ENCODE measurements at places on chromosomes 16 and 17.

- no peak for DNase-seq
Observed at GRCh38 chr16:83481589-83481988, 326.2 kb upstream of the HSBP1 start.

GRCh38 chr17:75009139-75009724, 3.2 kb upstream of the MRPL58 start:
- DNase-seq = peak; percentile 2

GRCh38 chr17:68060336-68060735, 24.8 kb downstream of the KPNA2 start:
- no peak for DNase-seq

- no peak for DNase-seq
Observed at GRCh38 chr17:65099941-65100315, 37.2 kb upstream of the RGS9 start.

- no peak for DNase-seq
Observed at GRCh38 chr16:30096862-30097563, 1.0 kb upstream of the YPEL3 start.

GRCh38 chr17:67310406-67310805, 56.0 kb downstream of the PSMD12 start:
- no peak for DNase-seq

GRCh38 chr17:62618647-62619416, 8.6 kb upstream of the MRC2 start:
- no peak for DNase-seq

GRCh38 chr17:43517615-43518386, 28.3 kb downstream of the ETV4 start:
- DNase-seq = no peak

- DNase-seq = no peak
Observed at GRCh38 chr17:18229771-18230170, 4.3 kb downstream of the LLGL1 start.

GRCh38 chr16:82924075-82924854, 297.5 kb downstream of the CDH13 start:
- no peak for DNase-seq

- no peak for DNase-seq
Observed at GRCh38 chr16:57203451-57203850, 17.3 kb downstream of the RSPRY1 start.

- no peak for DNase-seq
Observed at GRCh38 chr16:88377961-88378360, 4.8 kb upstream of the ZNF469 start.

GRCh38 chr16:1887711-1888354, 15.9 kb upstream of the MEIOB start:
- DNase-seq = no peak

GRCh38 chr17:45043813-45044540, 7.5 kb downstream of the DCAKD start:
- DNase-seq = no peak

DNA sequence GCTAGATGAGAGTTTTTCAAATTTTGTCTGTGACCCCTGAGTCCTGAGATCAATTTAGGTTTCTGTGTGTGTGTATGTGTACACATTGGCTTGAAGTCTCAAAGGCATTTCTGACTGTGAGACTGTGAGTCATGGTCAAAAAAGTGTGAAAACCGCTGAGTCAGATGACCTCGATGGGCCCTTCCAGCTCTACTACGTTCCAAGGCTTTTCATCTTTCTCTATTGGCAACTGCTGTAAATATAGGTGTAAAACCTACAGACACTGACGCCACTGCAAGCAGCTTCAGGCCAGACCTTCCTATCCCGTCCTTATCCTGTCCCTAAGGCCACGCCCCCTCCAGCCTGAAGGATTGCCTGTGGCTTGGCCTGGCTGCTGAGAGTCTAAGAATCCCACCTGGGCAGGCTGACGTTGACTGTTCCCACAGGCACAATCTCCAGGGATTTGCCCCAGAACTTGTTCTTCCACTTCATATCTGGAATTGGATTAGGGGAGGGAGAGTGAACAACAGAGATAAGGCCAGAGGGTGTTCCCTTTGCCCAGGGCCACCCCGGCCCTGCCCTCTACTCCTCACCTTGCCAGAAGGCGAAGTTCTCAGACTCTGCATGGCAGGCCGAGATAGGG, 11.3 kb downstream of the OSBPL7 start:
- DNase-seq = peak; percentile 48

DNA sequence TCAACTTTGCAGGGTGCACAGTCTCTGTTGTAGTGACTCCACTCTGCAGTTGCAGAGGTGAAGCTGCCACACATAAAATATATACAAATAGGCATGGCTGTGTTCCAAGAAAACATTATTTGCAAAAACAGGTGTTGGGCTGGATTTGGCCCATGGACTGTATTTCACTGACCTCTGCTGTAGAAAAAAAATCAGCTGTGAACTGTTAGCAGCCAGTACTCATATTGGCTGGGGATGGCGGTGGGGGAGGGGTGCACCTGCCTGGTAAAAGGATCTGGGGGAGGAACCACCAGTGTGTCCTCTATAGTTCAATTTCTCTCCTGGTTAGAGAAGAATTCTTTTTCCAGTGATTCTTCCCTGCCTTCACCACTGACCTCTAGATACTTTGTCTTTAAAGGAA, 50.0 kb downstream of the SHISA9 start:
- DNase-seq = no peak

- DNase-seq = no peak
Observed at GRCh38 chr17:32266389-32267301, 1.0 kb downstream of the RHBDL3 start.

DNA sequence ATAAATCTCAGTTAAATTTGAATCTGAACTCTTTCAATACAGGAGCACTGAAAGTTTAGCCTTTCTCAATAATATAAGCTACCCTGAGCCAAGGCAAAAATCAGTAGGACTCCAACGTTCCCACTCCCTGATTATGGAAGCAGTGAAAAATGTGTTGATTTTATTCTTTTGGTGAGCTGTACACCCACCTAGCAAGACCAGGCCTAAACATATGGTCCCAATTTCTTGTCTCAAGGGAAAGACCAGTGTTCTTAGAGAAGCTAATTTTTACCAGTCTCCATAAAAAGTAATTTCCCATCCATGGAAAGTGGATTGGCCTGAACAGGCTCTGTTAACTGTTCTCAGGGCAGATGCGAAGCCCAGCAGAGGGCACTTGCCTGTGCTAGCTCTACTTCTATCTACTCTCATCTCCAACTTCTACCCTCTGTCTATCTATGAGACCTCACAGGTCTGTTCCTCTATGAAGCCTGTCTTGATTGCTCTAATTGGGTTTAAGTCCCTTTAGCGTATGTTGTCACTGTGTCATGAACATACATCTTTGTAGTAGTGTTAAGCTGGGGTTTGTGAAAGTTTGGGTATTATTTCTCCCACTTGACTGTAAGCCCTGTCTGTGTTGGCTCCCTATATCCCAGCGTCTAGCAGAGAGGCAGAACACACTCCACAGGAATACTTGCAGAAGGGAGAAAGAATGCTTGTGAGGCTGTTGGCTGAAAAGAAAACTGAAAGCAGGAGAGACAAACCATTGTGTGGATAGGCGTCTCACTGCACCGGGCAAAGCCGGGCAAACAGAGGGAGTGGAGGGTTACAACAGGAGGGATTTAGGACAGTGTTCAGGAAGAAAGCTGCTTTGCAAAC, 167.1 kb upstream of the MAF start:
- no peak for DNase-seq

GRCh38 chr17:35889241-35889640, 9.1 kb upstream of the CCL5 start:
- no peak for DNase-seq

GRCh38 chr17:39648616-39649366, 11.8 kb downstream of the STARD3 start:
- DNase-seq = no peak

- DNase-seq = no peak
Observed at GRCh38 chr17:42363231-42363630, 25.0 kb downstream of the STAT3 start.

GRCh38 chr17:43396491-43397060, 2.2 kb upstream of the ARL4D start:
- DNase-seq = no peak

GRCh38 chr16:25716186-25716585, 24.4 kb downstream of the HS3ST4 start:
- DNase-seq = no peak

GRCh38 chr16:88498576-88499208, 45.6 kb downstream of the ZFPM1 start:
- DNase-seq = no peak

GRCh38 chr17:63262751-63263476, 183.2 kb downstream of the CYB561 start:
- no peak for DNase-seq

- DNase-seq = no peak
Observed at GRCh38 chr17:74618451-74618850, 5.1 kb downstream of the CD300E start.

- no peak for DNase-seq
Observed at GRCh38 chr16:16042076-16042475, 92.7 kb downstream of the ABCC1 start.

- DNase-seq = no peak
Observed at GRCh38 chr16:56930486-56931270, 1.3 kb upstream of the HERPUD1 start.

GRCh38 chr16:81521141-81521626, 76.6 kb downstream of the CMIP start:
- DNase-seq = no peak

- no peak for DNase-seq
Observed at GRCh38 chr17:142876-143784, 5.8 kb downstream of the SCGB1C2 start.

GRCh38 chr17:39461926-39462569, 762 bp downstream of the CDK12 start:
- no peak for DNase-seq

- DNase-seq = no peak
Observed at GRCh38 chr16:3025032-3026002, 1.5 kb downstream of the THOC6 start.

DNA sequence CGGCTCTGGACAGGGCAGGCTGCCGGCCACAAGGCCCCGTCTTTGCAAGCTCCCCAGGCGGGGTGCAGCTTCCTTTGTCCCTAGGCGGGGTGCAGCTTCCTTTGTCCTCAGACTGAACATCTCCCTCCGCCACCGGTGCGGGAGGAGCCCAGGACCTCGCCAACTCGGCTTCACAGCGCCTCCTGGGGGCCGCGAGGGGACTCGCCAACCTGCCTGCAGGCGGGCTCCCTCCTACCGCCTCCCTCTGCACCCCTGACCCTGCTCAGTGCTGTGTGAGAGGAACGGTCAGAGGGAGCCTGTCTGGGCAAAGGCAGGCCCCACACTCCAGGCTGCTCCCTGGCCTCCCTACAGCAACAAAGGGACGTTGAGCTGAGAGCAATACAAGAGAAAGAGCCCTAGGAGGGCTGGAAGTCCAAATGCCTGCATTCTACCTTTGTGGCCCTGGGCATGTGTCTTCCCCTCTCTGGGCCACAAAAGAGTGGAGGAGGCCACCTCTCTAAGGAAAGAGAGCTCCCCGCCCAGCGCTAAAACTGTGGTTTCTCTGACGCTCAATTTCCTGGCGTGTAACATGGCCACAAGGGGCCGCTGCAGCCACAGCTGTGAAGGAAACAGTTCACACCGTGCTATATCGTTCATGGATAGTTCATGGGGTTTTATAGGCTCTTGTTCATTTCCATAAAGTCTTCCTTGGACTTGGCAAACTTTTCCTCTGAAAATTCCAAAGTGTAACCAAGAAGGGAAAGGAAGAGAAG, 20.9 kb upstream of the KRT19 start:
- peak; percentile 29 for DNase-seq

DNA sequence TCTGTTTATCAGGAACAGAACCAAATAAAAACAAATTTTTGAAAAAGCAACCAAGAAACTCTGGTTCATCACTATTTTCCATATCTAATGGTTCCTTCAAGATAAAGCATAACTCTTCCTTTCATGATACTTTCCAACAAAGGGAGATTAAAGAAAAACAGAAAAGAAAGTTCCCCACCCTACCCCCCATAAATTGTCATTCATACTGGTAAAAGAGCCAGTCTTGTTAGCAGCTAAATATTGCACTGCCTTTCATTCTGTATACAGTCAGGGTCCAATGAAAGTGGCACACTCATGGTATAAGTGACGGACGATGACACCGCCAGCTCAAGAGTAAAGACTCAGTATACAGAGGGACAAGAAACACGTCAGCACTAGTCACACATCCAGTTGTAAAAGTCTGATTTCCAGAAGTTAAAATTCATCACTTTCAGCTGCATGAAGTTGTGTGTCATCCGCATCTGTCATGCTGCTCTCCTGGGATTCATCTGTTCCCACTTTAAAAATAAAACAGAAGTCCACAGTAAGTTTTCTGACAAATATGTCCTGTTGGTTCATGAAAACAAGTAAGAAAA, 68.5 kb downstream of the CDC27 start:
- no peak for DNase-seq

GRCh38 chr17:36602924-36603384, 1.6 kb downstream of the MRM1 start:
- DNase-seq = no peak

GRCh38 chr16:48128769-48129168, 27.0 kb downstream of the ABCC12 start:
- no peak for DNase-seq

DNA sequence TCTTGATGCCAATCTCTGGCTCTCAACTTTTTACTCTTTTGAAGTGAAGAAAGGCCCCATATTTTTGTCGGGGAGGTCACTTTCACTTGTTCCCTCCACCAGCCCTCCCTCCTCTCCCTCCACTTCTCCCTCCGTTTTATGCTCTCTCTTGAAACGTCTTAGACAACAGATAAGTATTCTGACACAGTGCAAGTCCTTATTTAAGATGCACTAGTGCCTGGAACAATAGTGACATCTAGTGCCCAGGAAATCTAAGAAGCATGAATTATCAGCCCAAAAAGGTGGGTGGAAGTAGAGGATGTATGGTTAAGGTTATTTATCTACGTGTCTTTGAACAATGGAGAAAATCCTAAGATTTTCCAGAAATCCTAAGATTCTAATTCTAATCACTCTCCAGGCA, 17.9 kb downstream of the PSME3IP1 start:
- DNase-seq = no peak
